ENCODE measurements at places on chromosomes 4 and X.

DNA sequence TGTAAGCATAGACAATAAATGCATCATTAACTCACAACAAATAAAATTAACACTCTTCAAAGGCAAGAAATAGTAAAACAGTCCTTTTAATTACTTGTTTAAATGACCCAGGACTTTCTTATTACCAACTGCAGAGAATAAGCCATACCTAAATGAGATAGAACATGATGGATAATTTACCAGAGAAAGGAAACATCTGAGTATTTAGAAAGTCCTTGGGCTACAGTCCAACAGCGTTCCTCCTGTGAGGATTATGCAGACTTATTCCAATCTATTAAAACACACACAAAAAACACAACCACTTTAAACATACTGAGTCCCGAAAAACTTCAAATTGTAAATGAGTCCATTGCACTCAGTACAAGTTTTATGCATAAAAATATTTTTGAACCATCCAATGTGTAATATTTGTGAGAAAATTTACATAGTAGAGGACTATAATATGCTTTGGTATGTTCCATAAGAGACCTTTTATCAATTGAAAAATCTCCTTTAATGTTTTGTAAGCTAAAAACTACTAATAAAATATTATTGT, 129.2 kb downstream of the NR3C2 start:
- no peak for DNase-seq

DNA sequence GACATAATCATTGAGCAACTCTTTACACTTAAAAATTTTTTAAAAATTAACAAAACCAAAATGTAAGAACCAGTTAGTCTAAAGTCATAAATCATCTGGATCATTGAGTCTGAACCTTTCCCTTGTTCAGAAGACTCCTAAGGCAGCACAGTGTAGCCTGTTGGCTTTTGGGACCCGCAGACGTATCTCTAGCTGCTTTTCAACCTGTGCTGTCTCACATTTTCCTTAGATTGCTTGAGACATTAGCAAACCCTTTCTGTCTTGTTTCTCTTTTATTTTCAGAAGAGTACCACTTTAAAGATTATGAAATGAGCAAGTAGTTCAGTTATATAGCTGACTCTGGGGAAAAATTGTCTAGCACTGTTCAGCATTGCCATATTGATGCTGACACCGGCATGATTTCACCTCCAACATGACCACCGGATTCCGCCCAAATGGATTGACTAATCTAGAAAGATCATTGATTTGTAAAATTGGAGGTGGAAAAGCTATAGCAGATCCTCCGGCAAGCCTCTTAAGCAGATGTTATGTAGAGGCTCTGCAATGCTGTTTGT, 8.9 kb downstream of the TCEANC start:
- no peak for DNase-seq

- no peak for DNase-seq
Observed at GRCh38 chr4:41647383-41647782, 101.1 kb downstream of the PHOX2B start.

DNA sequence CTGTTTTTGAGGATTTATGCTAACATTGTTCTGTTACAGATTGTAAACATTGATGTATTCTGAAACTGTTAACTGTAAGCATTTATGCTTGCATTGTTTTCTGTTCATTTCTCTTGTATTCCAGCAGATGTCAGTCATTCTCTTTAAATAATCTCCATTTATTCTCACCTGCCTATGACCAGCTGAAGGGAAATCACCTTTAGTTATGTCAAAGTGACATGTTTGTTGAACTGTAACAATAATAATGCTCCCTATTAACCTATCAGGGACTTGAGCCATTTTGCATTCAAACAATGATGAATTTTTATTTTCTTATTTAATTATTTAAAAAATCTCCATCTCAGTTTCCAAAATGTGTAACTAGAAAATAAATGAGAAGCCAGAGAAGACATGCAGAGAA, 58.0 kb downstream of the SPCS3 start:
- no peak for DNase-seq

DNA sequence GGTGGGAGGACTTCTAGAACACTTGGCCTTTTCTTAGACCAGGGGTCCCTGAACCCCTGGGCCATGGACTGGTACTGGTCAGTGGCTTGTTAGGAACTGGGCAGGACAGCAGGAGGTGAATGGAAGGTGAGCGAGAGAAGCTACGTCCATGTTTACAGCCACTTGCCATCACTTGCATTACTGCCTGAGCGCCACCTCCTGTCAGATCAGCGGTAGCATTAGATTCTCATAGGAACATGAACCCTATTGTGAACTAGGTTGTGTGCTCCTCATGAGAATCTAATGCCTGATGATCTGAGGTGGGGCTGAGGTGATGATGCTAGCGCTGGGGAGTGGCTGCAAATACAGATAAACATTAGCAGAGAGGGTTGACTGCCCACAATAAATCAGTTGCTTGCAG, 100.9 kb upstream of the IGFBP7 start:
- no peak for DNase-seq

GRCh38 chr4:2254665-2255500, 7.0 kb downstream of the MXD4 start:
- DNase-seq: no peak

DNA sequence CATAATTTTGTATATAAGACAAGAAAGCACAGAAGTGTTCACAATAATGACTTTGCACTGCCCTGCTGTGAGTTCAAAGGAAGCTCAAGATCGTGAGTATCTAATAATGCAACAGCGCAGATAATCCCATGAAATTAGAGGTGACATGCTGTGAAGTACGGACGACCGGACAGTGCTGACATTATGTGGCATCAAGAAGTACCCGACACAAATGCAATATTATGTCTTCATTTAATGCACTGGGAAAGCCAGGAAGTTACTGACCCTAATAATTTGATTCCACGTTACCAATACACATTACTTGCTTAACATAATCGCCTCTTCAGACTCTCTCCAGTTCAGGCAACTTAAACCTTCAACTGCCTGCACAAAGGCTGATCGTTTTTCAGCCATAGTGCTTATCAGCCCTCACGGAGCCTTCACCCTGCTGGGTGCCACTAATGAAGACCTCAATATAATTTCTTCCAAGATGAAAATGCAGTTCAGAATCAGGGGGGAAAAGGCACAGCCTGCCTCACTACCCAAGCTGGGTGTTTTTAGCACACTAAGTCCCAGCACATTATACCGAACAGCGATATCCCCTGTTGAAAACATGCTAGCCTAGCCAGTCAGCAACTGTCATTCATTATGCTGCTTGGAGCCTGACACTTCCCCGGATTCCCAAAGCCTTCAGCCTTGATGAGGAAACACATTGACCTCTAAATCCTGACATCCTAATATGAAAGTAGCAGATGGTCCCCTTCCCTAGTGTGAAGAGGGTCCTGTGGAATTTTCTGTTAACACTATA, 56.1 kb downstream of the SLC7A11 start:
- DNase-seq: no peak

GRCh38 chr4:145842224-145842887, 96.3 kb downstream of the ZNF827 start:
- DNase-seq: no peak

DNA sequence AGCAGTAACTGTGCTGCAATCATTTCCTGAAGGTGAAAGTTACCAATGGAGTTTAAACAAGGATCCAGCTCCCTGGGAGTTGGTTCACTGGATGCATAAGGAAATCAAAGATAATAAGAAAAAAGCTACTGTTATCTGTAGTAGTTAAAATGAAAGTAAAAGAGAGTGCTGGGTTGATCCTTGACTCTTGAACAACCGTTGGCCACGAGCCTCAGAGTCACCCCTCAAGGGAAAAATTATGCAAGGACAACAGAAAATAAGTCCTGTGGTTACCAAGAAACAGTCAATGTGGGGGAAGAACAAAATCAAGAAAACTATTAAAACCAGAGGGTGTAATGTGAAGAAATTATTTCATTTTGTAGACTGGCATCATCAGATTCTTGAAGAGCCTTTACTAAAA, 49.7 kb upstream of the DDIT4L start:
- no peak for DNase-seq

- DNase-seq: no peak
Observed at GRCh38 chrX:34146906-34147305, 14.8 kb upstream of the FAM47A start.

DNA sequence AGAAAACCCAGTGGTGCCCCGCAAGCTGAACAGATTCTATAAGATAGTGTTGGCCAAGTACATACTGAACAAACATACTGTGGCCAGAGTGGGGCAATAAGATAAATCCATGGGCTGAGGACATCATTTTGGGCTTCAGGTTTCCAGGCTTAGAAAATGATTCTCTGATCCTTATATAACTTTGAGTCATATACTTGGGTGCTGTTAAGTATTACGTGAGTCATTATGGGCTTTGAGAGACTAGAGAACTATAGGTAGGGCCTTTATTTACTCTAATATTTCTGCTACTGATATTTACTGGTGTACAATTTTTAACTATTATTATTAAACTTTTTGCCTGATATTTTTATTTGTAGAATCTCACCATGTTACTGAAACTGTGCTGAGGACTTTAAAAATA, 586.1 kb downstream of the CENPC start:
- DNase-seq: no peak

- DNase-seq: no peak
Observed at GRCh38 chrX:84729809-84730208, 227.6 kb upstream of the HDX start.

DNA sequence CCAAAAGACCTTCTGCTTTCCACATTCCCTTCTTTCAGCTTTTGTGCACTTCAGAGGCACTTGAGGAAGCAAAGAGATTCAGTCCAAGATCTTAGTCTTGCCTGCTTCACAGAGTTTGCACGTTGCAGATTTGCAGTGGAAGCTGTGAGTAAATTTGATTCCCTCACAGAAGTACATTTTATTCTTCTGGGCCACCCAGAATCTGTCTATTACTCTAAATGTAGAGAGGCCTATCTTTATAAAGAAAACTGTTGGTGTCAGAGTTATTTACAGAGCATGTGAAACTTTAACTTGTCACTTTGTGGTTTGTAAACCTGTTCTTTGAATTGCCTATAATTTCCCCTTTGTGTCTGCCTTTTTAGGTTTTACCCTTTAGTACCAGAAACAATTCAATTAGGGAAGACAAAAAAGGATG, 15.5 kb downstream of the SPRY1 start:
- no peak for DNase-seq

DNA sequence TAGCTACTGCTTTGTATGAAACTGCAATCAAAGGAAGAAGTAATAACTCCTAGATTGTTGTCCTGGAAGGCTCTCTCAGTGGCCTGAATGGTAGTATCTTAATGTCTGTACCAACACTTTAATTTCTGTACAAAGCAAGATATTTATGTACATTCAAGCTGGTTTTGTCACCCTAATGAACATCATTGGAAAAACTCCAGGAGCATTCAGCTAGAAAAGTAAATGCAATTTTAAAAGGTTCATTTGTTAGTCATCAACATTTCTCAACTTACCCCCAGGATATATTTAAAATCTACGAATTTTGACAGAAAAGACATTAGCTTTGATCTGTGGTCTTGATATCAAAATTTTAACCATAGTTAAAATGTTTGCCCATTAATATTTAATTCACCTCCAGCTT, 80.0 kb upstream of the FGF13 start:
- no peak for DNase-seq

- DNase-seq: no peak
Observed at GRCh38 chrX:20228245-20228644, 38.5 kb downstream of the RPS6KA3 start.

GRCh38 chr4:119189638-119190037, 22.9 kb upstream of the USP53 start:
- DNase-seq: no peak

DNA sequence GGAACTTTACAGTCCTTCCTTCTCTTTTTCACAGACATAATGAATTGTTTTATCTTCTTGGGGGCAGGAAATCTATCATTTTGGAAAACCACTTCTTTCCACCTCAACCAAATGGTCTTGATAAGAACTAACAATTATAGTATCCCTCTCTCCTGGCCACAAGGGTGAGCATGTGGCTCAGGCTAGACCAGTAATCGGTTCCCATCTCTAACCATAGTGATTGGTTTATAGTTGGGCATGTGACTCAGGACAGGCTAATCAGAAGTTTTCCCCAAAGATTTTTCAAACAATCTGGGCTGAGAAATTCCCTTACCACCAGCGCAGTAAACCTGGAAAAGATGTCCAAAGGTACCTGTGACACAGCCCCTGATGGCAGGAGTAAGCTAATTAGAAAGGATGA, 4.0 kb upstream of the CXorf66 start:
- DNase-seq: no peak

DNA sequence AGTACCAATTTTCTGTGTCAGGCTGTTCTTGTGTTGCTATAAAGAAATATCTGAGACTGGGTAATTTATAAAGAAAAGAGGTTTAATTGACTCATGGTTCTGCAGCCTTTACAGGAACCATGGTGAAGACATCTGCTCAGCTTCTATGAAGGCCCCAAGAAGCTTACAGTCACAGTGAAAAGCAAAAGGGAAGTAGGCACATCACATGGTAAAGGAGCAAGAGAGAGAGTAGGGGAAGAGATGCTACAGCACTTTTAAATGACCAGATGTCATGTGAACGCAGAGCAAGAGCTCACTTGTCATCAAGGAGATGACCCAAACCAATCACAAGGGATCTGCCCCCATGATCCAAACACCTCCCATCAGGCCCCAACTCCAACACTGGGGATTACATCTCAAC, 174.3 kb downstream of the ATP10D start:
- DNase-seq: no peak

DNA sequence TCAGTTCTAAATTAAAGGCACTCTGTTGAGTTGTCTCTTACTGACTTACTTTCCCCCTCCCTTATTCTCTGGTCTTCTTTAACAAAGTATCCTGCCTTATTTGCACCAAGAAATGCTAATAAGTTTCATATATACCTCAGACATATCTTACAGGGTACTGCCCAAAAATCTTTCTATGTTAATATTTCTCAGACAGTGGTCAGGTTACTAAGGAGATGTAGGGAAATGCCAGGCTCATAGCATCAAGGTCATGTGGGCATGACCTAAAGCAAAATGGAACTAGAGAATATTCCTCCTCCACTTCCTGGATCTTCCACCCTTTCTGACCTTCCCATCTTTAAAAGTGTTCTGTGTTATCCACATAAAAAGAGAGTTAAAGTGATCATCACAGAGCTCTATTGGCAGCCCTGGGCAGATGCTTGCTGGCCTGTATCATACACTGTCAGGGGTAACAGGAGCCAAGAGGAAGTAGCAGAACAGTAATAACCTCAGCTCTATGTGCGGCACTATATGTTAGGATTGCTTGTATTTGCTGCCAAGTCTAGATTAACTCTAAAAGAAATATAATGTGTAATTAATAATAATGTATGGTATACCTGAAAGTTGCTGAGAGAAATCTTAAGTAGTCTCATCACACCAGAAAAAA, 74.3 kb downstream of the IQCM start:
- no peak for DNase-seq

- DNase-seq: no peak
Observed at GRCh38 chr4:71559957-71560571, 221.2 kb downstream of the SLC4A4 start.

GRCh38 chr4:30929649-30930048, 209.5 kb downstream of the PCDH7 start:
- DNase-seq: no peak

GRCh38 chr4:21544415-21544814, 404.2 kb downstream of the KCNIP4 start:
- DNase-seq: no peak

Data from stimulated activated CD8-positive, alpha-beta memory T cell treated with anti-CD3 and anti-CD28 coated beads, Interleukin-15, amount 100 ng/mL, for 24 hours (primary cell).